CD4-positive, alpha-beta T cell treated with Interferon gamma for 1 hour (primary cell): ENCODE measurements at places on chromosomes 7 and 10.

GRCh38 chr7:48144291-48144768 lies 26.9 kb upstream of the ABCA13 start:
- DNase-seq, result no peak

DNA sequence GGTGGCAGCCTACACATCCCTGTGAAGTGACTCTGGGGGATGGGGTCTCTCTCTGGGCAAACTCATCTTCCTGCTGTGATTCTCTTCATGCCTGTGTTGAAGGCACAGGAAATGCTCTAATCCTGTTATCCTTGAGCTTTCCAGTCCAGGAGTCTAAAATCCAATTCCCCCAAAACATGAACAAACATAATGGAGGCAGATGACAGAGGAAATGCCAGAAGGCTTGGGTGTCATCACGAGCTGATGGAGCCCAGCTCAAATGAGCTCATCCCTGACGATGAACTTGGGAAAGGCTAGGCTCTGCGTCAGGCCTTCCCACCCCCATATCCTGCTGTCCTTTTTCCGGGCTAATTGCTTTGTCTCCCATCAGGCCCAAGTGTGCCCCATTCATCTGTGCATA lies 165.9 kb upstream of the PODXL start:
- no peak for DNase-seq

DNA sequence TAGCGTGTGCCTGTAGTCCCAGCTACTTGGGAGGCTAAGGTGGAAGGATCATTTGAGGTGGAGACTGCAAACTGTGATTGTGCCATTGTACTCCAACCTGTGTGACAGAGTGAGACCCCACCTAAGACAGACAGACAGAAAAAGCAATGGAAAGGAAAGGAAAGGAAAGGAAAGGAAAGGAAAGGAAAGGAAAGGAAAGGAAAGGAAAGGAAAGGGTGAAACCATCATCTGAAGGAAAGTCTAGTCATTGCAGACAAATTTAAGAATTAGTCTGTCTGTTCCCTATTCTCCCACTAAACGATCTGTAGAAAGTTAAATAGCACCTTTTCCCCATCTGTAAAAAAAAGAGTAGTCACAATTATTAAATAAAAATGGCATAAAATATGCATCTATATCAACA lies 91.1 kb upstream of the SKAP2 start:
- no peak for DNase-seq

DNA sequence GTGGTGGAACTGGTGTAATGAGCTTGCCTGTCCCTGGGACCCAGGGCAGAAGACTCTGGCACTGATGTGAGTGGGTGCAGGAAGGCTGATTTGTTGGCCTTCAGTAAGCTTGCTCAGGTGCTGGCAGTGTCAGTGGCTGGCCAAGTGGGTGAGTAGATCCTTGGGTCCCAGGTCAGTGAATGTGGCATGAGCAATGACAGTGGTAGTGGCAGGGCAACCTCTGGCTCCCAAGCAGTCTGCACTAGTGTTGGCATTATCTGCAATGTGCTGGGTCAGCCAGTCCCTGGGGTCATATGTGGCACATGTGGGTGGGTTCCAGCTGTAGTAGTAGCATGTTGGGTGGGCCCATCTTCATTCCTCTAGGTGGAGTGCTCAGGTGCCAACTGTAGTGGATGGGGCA lies 640.9 kb upstream of the GRM3 start:
- DNase-seq, result no peak

GRCh38 chr7:6022707-6023106 lies 8.5 kb upstream of the ANKRD61 start:
- no peak for DNase-seq

DNA sequence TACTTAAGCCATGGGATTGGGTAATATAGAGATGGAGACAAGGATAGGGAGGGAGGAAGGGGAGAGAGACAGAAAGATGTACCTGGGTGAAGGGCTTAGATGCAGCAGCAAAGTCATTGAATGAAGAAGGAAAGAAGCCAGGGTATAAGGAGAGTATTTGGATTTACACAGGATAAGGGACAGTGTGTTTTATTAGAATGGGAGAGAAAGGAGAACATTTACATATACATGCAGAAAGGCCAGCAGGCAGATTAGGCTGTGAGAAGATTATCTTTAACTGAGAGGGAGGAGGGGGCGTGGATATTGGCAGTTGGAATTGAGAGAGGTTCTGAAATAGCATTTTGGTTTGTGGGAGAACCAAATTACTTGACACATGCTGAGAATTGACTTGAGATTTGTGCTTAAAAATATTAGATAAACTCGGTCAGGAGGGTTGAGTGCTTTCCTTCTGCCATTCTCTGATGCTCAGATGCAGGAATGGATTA lies 161.5 kb upstream of the ZNF804B start:
- no peak for DNase-seq

DNA sequence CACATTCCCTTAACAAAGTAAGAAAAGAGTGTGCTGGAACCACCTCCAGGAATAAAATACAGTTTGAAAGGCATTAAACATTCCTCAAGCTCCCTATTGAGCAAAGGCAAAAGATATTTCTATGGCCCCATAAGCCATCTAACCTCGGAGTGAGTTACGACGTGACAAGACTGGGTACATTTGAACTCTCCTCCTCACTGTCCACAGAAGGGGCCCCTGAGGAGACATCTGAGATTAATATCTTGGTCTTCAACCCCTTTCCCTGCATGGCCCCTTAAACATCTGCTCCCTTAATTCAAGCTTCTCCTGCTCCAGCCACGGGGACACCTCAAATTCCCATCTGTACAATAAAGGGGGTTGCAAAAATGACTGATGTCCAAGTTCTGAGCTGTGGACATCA lies 526 bp downstream of the GIMAP1 start:
- DNase-seq, result no peak

DNA sequence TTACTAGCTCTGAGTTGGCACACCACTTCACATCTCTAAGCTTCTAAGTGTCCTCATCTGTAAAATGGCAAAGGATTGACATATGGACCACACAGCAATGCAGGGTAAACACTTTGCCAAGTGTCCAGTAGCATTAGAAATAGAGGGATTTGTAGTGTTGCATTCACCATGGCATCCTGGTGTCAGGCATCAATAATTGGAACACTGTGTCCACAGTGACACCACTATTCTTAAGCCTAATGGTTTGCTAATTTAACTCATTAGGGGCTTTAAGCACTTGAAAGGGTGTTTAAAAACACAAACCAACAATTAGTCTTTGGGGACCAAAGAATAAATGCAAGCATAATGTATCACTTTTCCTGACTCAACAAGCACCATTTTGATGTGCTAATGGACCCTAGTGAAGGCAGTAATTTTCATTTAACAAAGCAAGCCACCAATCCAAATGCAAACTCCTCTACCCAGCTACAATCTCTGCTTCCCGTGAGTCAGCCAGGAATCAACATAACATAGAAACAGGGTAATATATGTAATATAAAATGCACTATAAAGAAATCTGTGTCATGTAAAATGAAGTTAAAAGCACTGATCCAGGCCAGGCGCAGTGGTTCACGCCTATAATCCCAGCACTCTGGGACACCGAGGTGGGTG lies 75.9 kb downstream of the FAM204A start:
- DNase-seq, result no peak

- no peak for DNase-seq
Observed at GRCh38 chr7:49822856-49823255, 49.4 kb downstream of the VWC2 start.

GRCh38 chr10:61390851-61391250 lies 62.3 kb downstream of the TMEM26 start:
- DNase-seq, result no peak

DNA sequence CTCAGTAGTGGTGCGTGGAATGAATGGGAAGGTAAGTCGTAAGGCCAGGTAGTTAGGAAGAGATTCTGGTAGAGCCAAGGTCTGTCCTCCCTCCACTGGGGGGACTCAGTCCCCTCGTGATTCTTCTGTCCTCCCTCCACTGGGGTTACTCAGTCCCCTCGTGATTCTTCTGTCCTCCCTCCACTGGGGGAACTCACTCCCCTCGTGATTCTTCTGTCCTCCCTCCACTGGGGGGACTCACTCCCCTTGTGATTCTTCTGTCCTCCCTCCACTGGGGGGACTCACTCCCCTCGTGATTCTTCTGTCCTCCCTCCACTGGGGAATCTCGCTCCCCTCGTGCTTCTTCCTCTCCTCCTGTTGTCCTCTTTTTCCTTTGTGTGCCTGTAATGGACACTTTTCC lies 125.1 kb downstream of the CELF2 start:
- DNase-seq, result no peak

DNA sequence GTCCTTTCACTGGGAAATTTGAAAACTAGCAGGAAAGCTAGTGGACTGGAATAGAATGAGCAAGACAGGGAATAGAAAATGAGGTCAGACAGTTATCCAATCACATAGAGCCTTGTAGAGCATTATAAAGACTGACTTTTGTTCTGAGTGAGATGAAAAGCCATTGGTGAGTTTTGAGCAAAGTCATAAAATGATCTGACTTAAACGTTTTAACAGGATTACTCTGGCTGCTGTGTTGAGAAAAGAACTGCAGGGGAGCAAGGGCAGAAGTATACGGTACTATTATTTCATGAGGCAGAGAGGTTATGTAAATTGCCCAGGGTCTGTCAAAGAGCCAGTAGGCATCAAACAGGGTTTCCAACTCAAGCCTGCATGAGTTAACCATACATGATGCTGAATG lies 393.4 kb downstream of the TFEC start:
- DNase-seq, result no peak

DNA sequence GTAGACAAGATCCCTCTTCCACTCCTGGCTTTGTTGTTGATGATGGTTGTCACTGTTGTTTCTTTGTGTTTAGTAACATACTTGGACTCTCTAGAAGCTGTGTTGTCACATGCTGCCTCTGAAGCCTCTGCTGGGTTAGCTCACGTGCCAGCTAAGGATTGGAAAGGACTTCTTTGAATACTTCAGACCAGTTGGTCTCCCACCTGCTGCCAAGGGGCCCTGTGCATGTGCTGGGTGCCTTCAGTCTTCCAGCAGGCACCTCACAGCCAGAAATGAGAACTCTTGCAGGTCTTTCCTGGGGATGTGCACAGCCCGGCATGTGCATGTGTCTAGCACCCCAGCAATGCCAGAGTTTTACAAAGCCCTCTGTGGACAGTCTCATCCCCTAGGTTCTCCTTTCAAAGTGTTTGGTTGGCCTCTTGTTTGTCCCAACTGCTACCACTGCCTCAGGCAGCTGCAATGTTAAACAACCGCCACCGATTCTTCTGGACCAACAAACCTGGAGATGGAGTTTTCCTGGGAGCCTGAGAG lies 21.7 kb upstream of the NCAPG2 start:
- no peak for DNase-seq

DNA sequence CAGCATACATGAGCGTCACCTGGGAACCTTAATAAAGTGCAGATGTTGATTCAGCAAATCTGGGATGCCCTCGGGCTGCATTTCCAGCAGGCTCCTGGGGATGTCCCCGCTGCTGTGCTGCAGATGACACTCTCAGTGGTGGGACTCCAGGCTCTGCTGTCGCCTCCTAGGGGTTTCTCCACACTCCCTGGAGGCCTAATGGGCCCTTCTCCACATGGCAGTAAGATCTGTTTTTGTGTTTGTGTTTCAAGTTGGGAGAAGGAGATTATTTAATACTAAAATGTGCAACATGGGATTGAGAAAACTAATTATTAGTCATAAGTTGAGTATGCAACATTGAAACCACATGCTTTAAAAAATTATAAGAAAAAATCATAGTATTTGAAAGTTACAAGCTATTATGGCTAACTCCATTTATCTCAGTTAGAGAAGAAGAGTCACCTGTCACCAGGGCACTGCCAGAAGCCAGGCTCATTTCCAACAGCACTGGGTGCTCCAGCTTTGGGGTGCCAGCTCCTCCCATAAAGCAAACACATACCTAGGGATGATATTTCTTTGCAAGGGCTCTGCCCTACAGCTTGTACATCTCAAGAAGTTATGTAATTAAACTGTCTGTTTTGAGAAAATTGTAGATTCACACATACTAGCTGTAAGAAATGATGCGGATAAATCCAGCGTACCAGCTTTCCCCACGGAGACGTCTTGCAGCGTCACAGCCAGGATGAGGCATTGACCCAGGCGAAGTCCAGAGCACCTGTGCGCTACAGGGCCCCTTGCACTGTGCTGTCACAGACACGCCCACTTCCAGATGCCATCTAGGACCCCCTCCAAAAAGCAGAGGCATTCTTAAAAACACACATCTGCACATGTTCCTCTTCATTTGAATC lies 106.4 kb downstream of the EGFR start:
- DNase-seq, result no peak

DNA sequence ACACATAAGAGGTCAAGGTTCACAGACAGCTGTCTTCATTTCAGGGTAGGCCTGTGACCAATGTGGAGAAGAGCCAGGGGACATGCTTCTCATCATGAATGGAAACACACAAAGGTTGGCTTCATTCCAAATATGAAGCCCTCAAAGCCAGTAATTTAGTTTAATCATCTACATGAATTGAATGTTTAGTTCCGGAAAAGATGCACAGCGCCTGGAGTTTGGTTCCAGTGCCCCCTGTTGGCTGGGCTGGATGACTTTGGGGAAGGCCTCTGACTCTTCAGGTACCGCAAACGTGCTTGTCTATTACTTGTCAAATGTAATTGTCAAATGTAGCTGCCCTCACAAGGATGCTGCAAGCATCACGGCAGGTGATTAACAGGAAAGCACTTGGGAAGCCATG lies 130.7 kb downstream of the ADRA2A start:
- no peak for DNase-seq

GRCh38 chr7:140294454-140294853 lies 103.9 kb downstream of the SLC37A3 start:
- DNase-seq, result no peak

GRCh38 chr10:120495226-120496009 lies 38.4 kb downstream of the PLPP4 start:
- DNase-seq, result no peak

- no peak for DNase-seq
Observed at GRCh38 chr10:73950155-73950948, 39.4 kb downstream of the PLAU start.

DNA sequence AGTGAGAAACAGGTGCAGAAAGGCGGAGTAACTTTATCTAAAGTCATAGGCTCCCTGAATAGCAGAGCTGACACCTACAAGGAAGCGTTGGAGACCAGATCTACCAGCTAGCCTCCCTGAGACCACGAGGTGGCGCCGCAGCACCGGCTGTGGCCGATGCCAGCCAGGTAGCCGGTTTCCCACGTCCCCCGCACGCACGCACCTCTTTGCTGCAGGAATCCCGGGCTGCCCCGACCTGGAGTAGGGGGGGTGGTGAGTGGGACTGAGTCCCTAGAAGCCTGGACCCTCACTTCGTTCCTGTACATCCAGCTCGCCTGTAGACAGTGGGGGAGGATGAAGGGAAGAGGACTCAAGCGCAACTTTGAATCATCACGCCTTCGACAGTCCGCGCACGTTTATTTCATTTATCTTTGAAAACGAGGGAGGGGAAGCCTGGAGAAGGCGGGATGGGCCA lies 3.7 kb downstream of the ELOVL3 start:
- peak; percentile 82 for DNase-seq

DNA sequence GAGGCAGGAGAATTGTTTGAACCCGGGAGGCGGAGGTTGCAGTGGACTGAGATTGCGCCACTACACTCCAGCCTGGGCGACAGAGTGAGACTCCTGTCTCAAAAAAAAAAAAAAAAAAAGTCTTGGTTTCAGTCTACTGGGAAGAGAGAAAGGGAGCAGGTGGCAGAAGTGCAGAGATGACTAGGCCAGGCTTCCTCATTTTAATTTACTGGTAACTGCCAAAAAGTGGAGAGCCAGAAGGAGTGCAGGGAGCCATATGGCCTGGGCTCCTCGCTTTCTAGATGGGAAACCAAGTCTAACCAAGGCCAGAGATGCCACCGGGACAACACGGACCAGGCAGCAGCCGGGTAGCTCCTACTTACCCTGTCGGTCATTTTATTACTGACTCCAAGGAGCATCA lies 12.2 kb downstream of the SEPHS1 start:
- DNase-seq, result no peak
